Hippocampal formation (tissue), 2 donors: ENCODE measurements at places on chromosomes 5 and 9.

GRCh38 chr9:14428781-14429230 lies 114.9 kb upstream of the NFIB start:
- DNase-seq: peak; percentile 69

DNA sequence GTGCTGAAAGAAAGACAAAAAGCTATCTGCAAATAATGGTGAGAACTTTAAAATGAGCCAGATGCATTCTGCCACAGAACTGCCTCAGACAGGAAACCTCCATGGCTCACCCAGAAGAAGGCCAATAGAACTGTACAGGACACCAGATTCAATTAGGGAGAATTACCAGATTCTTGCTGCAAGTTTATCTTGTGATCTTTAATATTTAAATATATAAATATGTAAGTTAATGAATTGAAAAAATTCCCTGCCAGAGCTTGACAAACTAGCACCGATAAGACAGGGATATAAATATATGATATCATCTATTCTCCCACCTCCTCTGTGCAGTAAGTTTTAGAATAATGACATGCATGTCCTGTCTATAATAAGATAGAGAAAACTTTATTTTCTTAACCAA lies 252.8 kb downstream of the PLK2 start:
- no peak for DNase-seq

DNA sequence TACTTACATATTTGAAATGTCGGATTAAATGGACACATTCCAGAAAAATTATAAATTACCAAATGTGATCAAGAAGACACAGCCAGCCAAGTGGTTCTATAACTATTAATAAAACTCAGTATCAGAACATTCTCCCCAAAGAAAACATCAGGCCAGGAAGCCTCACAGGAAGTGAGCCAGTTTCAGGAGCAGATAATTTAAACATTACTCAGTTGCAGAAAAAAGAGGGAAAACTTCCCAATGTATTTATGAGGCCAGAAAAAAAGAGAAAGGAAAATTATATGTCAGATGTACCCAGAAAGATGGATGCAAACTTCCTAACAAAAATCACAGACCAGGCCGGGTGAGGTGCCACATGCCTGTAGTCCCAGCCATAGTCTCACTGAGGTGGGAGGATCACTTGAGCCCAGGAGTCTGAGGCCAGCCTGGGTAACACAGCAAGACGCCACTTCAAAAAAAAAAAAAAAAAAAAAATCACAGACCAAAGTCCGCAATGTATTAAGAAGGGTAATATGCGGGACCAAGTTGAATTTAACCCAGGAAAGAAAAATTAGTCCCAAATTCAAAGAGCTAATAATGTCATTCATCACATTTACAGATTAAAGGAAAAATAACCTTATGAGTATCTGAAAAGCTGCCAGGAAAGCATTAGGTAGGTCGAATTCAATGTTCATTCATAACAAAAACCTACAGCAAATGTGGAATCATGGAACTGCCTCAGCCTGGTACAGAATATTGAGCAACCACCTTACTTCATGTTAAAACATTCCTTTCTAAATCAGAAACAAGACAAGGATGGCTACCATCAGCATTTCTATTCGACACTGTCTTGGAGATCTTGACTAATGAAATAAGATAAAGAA lies 37.2 kb upstream of the NRARP start:
- no peak for DNase-seq

- DNase-seq: no peak
Observed at GRCh38 chr9:1747417-1747967, 267.7 kb upstream of the SMARCA2 start.

GRCh38 chr9:1207686-1208085 lies 157.5 kb downstream of the DMRT2 start:
- DNase-seq: peak; percentile 2

DNA sequence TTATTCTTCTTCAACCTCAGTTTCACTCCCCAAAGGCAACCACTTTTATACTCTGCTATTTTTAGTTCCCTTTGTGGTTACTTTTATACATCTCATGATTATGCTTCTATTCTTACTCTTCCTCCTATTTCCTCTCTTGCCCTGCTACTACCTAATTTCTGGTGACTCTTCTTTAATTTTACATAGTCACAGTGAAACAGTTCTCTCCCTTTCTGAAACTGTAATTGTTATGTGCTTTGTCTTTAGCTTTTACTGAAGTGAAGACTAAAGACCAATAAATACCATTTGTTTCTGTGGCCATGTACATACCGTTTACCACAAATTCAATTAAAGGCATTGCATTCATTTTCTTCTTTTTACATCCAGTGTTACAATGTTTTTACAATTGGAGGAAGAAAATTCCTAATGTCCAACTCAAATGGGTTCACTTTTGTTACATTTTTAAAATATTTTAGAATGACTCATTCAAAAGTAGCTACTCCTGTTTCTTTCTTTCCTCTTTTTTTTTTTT lies 410.6 kb downstream of the PSAT1 start:
- no peak for DNase-seq

DNA sequence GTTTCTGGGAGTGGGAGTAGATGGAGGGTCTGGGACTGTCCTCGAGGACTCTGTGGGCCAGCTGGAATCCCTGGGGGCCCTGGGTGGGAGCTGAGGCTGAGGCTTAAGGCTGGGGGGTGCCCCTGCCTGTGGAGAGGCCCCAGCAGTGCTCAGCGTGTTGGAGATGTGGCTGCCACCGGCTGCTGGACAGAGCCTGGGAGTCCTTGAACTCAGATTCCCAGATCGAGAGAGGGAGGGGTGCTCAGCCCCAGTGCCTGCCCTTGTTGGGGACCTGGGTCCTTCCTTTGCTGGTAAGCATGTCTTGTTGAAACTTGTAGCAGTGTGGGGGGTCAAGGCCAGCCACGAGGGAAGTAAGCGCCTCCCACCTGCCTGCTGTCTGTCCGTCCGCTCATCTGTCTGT lies 10.7 kb downstream of the RXRA start:
- DNase-seq: no peak

DNA sequence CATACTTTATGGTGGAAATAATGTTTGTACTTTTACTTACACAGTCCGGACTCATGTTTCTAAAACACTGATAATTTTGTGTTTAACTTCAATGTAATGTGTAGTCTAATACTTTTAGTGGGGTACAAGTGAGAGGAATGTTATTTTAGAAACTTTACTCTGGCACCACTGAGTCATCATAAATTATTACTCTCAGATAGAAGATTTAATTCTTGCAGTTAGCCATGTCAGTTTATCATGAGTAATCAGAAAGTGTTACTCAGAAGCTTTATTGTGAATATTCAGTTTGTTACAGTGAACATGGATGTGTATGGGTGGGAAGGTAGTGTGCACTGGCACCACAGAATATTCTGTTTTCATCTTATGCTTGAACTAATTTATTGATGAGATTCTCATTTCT lies 20.0 kb downstream of the OGN start:
- no peak for DNase-seq

DNA sequence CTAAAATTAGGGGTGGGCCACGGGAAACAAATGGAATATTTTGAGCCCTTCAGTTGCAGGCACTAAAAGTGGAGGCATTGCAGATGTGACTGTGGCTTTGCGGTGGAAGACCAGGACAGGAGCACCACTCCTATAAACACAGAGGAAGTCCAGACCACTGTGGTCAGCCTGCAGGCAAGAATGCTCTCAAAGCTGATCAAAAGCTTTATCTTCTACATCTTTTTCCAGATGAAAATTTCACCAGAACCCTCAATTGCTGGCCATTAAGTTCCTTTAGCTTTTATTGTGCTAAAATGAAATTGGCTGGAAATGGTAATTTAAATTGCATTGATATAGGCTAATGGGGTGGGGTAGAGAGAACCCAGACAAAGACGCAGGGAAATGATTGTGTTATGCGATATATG lies 208.8 kb downstream of the ERCC6L2 start:
- no peak for DNase-seq

- DNase-seq: no peak
Observed at GRCh38 chr5:173535976-173536639, 80.3 kb downstream of the BOD1 start.

- no peak for DNase-seq
Observed at GRCh38 chr5:36105819-36106218, 39.1 kb upstream of the UGT3A2 start.

DNA sequence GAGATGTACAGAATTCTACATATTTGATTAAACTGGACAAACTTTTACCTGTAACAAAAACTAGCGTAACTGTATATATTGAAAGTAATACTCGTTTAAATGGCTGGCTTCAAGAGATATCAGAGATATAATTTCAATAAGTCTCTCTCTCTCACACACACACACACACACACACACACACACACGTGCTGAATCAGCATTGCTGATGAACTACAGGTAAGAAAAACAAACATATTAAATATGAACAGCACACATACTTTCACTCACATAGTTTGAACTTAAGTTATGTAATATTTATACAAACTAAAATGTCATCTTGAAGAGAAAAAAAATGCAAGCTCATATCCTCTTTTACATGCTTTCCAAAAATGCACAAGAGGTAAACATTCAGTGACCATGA lies 145.4 kb downstream of the BNC2 start:
- no peak for DNase-seq

DNA sequence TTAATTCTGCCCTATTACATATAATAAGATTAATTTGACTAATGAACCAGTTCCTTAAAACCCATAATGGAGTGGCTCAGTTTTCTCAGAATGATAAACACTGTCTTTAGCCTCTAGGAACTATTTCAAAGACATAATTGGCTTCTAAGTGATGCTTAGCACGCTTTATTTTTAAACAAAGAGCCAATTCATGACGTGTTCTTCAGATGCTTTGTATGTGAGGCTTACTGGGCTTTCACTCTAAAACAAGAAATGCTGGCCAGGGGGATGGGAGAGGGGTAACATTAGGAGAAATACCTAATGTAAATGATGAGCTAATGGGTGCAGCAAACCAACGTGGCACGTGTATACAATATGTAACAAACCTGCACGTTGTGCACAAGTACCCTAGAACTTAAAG lies 7.6 kb upstream of the SFXN1 start:
- peak; percentile 32 for DNase-seq

DNA sequence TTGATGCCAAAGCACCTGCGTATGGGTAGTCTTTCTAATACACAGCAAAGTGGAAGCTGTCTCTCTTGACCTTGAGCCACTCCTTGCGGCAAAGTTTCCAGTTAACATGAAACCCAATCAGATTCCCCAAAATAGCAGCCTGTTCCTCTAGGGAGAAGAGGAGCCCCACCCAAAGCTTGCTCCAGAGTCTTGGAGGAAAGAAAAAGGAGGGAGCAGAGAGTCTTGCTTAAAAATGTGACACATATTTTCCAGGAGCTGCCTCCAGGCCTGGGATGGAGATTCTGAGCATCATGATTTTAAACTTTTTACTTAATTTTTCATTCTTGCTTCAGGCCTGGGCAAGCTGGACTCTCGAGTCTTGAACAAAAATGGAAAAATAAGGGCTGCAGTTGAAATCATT lies 223.5 kb upstream of the TNC start:
- no peak for DNase-seq

- no peak for DNase-seq
Observed at GRCh38 chr9:36729906-36730305, 157.2 kb downstream of the MELK start.

DNA sequence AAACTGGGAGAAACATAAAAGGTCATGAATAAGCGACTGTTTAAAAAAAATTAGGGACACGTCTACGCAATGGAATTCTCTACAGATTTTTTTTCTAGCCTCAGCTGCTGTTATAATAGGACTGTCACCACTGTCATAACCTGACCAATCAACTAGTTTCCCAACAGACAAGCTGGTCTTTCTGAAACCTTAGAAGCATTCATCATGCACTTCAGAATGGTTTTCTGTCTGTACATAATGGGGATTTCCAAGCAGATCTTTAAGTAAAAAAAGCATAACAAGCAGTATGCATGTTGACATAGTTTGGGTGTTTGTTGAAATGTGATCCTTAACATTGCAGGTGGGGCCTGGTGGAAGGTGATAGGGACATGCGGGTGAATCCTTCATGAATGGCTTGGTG lies 58.3 kb upstream of the SEMA6A start:
- DNase-seq: no peak

DNA sequence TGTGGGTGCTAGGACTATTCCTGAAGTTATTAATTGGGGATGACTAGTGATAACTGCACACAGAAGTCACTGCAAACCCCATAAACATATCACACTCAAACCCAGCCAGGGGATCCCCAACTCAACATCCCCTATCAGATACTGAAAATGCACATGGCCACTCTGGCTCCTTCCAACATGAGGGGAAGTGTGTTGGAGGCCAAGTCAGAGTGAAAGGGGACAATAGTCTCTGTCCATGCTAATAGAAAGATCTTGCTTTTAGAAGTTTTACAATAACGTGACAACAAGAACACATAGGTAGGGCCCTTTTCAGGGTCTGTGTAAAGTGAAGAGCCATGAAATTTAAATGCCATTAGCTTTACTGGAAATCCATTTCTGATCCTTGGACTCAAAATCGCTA lies 98.8 kb upstream of the SEMA6A start:
- DNase-seq: no peak

DNA sequence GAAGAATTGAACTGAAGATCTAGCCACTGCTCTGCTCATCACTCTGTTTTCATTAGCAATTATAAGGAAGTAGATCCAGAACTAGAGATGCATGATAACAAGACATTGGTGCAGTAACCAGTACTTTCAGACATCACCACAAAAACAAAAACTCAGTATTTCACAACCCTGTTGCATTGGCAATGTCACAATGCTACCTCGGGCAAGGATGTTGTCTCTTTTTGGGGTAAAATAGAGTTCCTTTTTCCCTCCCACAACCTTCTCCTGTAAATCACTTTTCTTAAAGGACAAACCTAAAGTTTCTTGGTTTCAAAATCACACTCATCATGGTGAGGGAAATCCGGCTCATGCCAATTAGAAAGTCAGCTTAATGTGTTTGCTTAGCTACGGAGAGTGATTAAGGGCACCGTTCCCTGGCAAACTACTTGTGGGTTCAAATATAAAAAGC lies 420.1 kb upstream of the MEF2C start:
- DNase-seq: no peak

- no peak for DNase-seq
Observed at GRCh38 chr5:78824831-78825281, 160.3 kb downstream of the ARSB start.

GRCh38 chr5:176490301-176490700 lies 42.1 kb downstream of the FAF2 start:
- no peak for DNase-seq

DNA sequence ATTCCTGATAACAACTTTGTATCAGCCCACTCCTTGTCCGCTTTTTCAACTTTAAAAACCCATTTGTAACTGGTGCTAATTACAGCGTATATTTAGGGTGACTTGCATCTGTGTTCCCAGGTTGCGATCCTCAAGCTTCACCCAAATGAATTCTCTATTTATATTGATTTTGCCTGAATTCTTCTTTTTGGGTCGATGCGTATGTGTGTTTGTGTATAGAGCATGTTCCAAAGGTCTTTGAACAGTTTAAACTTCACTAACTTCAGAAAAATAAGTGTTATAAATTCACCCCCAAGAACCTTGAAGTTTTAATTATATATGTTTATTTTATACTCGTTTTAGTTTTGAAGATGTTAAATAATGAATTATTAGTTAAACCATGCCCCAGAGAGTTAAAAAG lies 16.1 kb upstream of the SPATA31D4 start:
- DNase-seq: no peak

DNA sequence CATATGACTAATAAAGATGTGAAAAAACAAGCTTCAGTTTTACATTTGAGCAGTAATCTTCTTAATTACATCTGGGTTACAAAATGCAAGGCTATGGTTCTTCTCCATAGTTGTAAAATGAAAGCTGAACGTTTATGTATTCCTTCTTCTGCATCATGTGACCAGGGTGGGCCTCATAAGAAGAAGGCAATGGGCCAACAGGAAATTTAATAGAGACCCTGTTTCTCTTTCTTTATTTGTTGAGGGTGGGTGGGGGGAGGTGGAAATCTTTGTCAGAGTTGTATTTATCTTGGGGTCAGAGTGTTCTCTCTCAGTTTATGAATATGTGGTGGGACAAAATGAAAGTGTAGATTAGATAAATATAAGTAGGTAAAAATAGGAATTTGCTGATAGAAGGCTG lies 418.8 kb downstream of the TLE4 start:
- DNase-seq: no peak
